COLO829 (cell line): ENCODE measurements at places on chromosomes 1 and 21.

DNA sequence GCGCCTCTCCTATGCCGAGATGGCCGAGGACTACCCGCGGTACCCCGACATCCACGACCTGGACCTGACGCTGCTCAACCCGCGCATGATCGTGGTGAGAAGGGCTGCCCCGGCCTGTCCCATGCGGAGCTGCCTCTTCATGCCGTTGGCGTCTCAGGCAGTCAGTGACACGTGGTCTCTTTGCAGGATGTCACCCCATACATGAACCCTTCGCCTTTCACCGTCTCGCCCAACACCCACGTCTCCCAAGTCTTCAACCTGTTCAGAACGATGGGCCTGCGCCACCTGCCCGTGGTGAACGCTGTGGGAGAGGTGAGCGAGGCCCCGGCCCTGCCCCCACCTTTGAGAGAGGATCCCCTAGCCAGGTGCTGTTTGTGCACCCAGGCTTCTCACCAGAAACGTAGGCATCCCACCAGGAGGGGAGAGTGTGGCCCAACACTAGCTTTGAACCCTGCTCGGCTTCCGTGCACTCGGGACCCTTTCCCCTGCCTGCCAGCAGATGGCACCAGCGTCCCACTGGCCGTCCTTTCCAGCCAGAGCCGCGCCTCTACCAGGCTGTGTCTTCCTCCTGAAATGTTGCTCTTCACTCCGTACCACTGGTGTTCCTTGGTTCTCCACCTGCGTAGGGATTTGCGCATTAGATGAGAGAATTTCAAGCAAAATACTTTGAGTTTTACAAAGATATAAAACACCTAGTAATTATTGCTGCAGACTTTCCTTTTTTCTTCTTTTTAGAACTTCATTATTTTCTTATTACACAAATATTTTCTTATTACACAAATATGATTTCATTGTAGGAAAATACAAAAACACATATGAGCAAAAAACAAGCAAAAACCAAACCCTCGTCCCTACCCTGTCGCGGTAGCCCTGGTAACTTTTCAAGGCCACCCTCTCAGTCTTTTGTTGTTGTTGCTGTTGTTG, 9.0 kb downstream of the NPPA start:
- peak; percentile 81 for DNase-seq

DNA sequence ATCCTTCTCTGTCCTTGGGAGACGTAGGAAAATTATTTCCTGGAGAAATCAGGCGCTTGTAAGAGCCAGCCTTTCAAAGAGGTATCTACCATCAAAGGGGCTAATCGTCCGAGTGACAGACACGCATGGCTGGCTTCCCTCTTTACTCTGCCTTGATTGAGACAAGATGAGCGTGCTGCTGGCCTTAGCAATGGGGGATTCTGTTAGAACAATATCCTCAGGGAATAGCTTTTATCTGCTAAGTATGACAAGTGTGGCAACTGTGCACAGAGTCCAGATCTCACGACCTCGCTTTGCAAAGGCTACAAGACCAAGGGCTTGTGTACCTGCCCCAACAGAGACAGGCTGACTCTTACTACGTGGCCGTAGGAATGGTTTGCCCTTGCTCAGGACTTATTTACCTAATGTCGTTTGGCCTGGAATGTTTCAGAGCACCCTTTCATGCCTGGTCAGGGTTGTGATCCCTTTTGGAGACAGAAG, 417.1 kb downstream of the KIF26B start:
- DNase-seq: no peak

DNA sequence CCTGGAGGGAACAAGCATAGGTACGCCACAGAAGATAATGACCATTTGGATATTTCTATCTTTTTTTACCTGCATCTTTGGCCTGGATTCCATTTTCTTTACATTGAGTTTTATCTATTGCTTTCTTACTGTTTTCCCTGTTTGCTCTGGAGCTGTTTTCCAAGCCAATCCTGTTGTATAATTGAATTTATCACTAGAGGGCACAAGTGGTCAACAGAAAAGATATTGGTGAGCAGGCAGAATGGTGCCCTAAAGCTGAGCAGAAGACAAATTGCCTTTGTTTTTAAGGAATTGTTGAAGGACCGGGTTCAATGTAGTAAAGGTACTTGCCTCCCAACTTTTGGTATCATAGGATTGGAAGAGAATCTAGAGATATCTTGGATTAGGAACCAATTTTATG, 152.8 kb downstream of the PPP1R12B start:
- peak; percentile 24 for DNase-seq

DNA sequence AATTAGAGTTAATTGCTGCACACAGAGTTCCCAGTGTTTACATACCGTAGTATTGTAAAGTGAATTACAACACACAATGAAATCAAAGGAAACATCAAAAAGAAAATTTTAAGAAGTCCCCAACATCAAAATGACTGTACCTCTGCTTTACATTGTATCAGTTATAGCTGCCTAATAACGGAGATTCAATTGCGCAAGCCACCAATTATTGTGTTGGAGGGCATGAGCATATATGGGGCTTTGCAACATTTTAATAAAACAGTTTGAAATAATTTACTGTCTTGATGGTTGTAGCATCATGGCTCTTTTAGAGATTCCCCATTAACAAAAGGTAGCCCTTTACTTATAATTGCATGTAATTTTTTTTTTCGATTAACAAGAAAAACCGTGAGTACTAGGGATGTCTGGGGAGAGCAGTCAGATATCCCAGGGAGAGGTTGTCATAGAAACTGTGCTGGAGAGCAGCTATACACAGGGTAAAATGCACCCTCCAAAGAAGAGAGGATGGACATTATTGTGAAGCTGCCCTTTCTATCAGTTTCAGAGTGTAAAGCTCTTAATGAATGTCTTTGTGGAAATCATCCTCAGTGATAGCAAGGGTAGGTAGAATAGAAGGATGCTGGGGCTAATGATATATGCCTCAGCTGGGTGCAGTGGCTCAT, 55.9 kb upstream of the BTG3 start:
- no peak for DNase-seq

DNA sequence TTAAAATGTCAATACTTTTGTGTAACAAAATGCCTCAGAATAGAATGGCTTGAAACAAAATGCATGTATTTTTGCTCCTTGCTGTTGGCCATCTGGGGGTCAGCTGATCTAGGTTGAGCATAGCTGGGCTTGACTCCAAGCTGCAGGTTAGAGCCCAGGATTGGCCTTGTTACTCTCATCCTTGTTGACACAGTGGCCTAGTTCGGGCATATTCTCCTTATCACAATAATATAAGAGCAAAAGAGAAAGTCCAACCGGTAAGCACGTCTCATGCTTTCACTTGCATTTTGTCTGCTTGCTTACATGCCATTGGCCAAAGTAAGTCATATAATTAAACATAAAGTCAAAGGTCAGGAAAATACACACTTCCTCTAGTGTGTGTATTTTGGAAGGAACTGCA, 456.2 kb downstream of the KCNT2 start:
- no peak for DNase-seq

- no peak for DNase-seq
Measured at GRCh38 chr1:116292929-116293725, 79.9 kb upstream of the ATP1A1 start.

DNA sequence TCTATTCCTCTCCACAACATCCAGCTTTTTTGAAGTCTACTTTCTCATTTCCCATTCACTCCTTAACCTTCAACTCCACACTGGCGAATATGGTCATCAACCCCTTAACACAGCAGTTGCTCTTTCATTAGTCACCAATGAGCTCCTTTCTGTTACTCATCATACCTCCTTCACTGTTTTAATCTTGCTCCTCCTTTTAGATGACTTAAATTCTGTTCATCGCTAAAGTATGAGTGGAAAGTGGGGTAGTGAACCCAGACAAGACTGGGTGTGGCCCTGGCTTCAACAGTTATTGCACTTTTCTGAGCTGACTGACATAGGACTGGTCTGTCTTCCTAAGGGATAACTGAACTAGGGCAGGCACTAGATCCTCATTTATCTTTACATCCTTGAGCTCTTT, 51.3 kb downstream of the AKT3 start:
- no peak for DNase-seq

- no peak for DNase-seq
Measured at GRCh38 chr1:23497777-23498439, 13.9 kb upstream of the ASAP3 start.

DNA sequence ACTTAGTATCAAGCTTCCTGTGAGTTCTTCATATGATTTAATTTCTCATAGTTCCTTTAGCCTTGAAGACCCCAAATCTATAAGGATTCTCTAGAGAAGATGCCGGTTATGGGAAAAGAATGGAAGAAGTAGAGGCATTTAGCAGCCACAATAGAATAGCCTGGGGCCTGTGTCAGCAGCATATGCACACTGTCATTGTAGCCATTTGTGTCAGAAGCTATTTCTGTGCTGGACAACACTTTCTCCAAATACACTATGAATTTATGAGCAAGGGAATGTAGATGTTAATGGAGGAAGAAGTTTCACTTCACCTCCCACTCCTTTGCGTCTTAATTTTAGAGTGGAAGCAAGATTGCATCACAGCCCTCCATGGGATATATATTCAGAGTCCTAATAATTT, 17.4 kb downstream of the JAM2 start:
- no peak for DNase-seq

DNA sequence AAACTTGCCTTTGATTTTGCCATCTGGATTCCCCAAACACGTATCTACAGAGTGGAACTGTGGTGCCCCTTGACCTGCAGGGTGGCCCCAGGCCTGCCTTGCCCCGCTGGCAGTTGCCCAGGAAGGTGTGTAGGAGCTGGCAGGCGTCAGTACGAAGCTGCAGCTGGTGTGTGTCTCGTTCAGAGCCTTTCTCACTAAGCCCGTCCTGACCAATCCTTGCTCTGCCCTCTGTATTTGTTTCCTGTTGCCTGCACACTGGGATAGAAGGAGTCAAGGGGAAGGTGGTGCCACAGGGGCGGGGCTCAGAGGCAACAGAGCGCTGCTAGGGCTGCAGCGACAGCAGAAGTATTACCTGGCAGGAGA, 5.2 kb upstream of the VSIG8 start:
- no peak for DNase-seq

DNA sequence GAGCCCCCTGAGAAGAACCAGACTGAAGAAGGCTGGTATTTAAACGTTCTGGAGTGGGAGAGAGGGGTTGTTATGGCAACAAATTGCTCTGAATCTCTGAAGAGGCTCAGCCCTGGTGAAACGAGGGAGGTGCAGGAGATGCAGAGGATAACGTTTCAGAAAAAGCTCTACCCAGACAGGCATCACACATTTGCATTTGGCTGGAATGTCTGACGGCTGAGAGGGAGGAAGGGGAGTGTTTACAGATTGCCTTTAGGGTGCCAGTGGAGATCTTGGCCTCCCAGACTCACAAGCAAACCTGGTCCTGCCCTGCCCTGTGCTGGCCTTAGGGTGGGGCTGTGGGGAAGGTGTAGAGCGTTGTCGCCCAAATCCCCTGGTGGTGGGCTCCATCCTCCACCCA, 169.0 kb upstream of the AJAP1 start:
- DNase-seq: no peak

DNA sequence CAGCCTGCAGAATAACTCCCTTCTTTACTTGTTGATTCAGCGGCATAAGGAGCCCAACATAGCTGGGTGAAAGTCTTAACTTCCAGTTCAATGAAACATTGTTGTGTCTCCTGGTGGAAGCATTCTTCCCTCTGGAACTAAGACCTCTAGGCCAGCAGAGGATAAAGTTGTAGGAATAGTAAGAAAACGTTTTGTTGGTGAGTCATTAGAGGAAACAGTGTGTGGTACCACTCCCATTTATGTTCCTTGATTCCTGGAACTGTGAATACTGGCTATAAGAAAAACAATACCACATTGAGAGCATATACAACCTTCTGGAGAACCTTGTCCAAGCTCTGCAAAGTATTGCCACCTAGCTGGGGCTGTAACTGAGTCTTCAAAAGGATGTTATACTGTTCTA, 737.4 kb upstream of the ZP4 start:
- DNase-seq: no peak
